ENCODE measurements at places on chromosomes 5 and 9.

DNA sequence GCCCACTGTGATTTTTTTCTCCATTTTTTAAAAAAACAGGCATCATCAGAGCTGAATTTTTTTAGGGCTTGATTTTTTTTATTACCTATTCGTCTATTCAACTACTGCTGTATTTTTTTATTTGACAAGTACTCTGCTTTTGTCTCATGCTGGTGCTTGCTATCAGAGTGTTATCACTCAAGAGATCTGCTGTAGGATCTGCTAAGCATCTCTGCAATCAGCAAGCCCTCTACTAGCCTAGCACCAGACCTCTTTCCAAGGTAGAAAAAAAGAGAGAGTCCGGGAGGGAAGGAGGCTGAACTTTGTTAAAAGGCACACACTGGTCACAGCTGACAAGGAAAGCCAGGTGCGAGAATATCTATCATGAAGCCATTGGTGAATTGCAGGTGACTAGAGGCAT lies 413.8 kb upstream of the CCNH start:
- no peak for DNase-seq

DNA sequence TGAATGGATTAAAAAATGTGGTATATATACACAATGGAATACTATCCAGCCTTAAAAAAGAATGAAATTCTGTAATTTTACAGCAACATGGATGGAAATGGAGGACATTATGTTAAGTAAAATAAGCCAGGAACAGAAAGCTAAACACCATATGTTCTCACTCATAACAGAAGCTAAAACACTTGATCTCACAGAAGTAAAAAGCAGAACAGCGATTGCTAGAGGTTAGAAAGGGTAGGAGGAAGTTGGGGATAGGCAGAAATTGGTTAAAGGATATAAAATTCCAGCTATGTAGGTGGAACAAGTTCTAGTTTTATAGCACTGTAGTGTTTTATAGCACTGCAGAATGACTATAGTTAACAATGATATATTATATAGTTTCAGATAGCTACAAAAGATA lies 15.8 kb downstream of the MARCHF3 start:
- DNase-seq = no peak

GRCh38 chr5:154196955-154197652 lies 6.6 kb downstream of the GALNT10 start:
- no peak for DNase-seq

- DNase-seq = no peak
Observed at GRCh38 chr5:109713453-109713852, 23.7 kb downstream of the MAN2A1 start.

DNA sequence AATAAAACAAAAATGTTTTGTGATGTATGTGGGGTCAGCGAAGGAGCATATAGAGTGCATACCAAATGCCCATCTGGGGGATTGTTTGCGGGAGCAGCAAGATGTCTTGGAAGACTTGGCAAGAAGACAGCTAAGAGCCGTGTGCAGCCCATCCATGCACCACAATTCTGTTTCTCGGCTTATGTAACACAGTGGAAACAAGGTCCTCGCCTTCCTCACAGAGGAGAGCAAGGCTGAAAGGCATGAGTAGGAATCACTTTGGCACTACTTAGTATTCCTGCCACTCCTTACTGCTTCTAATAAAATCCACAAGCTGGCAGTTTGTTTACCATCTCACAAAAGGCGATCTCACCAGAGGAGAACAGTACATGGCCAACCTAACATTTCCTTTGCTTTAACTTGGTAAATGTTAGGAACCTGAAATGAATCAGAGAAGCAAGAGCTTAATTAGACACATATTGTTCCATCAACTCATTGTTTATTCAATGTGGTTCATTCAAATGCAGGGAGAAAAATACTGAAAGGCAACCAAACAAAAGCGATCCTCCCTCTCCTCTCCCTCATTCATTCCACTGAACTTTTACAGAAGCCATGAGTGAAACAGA lies 648.1 kb downstream of the ACTL7B start:
- no peak for DNase-seq

GRCh38 chr9:98175028-98175569 lies 17.3 kb downstream of the CORO2A start:
- DNase-seq = no peak

DNA sequence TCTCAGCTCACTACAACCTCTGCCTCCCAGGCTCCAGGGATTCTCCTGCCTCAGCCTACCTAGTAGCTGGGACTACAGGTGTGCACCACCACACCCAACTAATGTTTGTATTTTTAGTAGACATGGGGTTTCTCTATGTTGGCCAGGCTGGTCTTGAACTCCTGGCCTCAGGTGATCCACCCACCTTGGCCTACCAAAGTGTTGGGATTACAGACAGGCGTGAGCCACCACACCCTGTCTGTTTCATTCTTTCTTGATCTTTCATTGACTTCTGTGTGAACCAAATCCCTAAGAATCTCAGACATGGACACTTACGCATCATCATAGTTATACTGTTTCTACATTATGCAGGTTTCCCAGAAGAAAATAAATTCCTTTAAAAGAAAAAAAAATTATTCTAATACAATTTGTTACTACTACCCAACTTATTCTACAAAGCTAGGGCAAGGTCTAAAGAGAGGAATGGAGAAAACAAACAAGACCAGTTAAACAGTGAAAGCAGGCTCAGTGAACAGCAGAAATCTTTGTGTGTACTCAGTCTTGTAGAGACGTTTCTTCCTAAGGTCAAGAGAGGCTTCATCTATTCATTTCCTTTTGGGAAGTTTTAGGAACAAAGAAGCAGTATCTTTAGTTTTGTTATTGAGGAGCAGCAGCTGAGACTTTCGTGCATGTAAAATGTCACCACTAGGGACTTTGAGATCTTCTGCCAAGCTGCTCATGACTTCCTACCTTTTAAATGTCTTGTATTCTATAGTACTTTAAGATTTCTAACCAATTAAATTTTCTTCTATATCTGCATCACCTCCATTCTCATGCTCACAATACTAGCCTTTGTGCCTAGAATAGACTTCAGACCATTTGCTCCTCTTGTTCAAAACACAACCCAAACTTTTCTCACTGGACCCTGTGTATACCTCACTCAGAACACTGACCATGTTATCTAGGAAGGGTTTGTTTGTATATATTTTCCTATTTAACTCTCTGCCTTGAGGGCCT lies 5.6 kb upstream of the HMGCR start:
- DNase-seq = no peak

DNA sequence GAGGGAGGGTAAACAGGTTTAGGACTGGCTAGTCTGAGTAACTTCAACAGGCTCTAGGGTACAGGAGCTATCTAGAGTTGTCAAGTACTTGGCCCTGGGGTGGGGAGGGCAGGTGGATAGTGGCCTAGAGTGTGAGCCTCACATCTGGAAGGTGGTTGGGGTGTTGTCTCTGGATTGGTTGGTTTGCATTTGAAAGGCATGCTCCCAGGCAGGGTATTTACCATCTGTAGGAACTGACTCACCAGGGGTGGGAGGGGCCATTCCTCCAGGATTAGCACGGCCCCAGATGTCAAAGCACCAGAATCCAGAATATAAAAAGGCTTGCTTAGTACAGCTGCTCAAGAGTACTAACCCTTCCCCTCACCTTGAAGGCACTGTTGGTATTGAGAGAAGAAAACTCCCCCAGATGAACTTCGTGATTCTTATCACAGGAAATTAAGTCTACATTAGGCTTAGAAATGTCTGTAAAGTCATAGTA lies 193.3 kb downstream of the NTRK2 start:
- DNase-seq = no peak

DNA sequence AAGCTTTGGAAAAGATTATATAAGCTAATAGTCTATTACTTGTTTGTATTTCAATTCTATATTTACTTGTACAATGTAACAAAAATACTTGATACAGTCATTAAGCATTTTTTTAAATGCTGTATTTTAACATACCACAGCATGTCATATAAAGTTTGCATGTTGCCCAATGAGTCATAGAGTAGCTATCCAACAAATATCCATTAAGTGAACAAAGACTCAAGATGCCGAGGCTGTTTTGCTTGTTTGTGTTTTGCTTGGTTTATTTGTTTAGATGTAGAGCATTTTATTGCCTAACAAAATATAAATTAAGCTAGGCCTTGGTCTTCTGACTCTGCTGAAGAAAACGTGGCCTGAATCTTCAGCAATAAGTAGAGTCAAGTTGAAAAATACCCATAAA lies 1584.3 kb upstream of the NUDT12 start:
- no peak for DNase-seq

Data from esophagus squamous epithelium (tissue), 5 donors.